ENCODE measurements at places on chromosomes 1 and 21. TPM values are rescaled to one million over a fixed set of nuclear protein-coding genes. Genes with fewer than 3 reads are reported as not detected.

Gene SGIP1
- polyA plus RNA-seq = 10.3 TPM

Gene MYOM3
- polyA plus RNA-seq = 23.3 TPM

Gene SYT11
- 21.8 TPM for polyA plus RNA-seq

DNA sequence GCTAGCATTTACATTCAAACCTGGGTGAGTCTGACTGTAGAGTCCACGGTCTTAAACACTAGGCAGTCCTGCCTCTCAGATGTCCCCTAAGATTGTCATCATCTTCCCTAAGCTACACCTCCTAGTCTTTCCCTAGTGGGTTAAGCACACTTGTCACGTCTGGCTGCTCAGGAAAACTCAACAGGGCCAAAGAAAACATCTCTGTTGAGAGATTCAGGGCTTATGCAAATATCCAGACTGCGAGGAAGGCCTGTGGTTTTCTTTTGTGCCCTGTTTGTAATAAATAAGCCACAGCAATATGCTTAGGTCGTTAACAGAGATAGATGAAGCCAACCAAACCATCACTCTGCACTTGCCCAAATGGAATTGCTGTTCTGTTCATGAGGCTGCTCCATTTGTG, 472.6 kb upstream of the DEPDC1 start:
- no peak for DNase-seq

DNA sequence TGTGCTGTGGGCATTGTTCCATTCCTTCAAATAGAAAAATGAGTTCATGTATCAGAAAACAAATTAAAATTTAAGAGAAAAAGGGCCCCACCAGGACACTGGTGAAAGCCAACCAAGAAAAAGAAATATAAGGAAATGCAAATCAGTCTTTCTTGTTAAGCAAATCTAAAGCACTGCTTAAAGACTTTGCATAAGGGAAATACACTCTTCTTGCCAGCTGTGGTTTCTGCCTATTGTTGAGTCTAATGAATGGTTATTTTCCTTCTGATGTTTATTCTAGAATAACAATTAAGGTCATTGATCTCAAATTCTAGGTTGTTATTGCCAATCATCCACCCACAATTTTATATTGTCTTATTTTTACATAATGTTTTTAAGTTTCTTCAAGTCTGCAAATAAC, 158.6 kb upstream of the SNX7 start:
- no peak for DNase-seq

DNA sequence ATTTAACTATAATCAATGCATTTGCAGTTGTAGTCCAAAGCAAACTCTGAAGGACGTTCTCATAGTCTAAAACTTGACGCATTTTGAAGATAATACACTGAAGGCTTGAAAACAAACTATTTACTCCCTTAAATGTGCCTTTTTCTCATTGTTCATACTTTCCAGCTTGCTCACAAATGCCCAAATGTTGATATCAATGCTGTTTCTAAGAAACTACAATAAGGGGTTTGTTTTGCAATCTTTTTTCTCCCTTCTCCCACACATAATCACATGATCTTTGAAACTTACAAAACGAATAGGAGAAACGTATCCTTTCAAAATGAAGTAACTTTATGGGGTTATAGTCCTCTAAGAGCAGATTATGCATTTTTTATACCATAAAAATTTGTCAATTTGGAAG, 508.7 kb downstream of the DPYD start:
- no peak for DNase-seq

GRCh38 chr1:110440877-110441276, 10.1 kb upstream of the PROK1 start:
- DNase-seq = no peak

DNA sequence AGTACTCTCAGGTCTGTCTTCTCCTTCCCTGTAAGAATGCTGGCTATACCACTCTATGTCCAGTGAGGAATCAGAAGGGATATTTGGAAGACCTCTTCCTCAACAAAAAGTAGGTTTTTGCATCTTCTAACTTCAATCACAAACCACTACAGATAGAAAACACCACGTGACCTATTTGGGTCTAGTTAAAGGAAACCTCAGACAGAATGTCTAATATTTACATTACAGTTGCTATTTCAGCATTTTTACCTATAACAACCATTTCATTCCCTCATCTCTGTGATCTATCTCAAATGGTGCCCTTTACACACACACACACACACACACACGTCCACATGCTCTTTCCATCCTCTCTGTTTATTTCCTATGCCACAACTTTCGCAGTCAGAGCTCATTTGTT, 7.9 kb upstream of the ADORA3 start:
- DNase-seq = no peak

DNA sequence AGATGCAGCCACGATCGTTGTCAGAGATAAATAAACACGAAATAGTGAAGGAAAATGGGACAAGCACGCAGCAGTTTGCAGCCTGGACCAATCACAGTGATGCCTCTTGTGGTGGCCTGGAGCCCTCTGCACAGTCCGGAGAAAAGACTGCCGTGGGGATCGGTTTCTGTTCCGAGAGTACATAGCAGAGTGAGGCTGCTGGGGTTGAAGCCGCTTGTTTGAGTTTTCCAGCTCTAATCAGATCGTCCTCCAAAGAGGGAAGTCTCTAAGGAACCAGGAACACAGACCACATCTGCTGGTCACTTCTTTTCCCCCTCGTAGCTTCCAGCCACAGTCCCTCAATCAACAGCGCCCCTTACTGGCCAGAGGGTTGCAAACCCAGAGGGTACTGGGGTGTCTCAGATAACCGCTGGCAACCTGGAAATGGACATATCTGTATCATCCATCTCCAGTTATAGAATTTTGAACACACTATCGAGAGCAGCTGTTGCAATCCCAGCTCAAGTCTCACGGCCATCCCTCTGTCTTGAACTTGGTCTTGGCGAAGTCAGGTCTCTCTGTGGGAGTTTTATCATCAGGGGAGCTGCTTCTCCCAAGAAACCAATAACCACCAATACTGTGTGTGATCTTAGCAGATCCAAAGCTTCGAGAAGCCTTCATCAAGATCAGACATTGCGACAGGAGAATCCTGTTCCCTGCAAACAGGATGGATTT, 57.4 kb downstream of the OLIG1 start:
- DNase-seq = peak; percentile 50

DNA sequence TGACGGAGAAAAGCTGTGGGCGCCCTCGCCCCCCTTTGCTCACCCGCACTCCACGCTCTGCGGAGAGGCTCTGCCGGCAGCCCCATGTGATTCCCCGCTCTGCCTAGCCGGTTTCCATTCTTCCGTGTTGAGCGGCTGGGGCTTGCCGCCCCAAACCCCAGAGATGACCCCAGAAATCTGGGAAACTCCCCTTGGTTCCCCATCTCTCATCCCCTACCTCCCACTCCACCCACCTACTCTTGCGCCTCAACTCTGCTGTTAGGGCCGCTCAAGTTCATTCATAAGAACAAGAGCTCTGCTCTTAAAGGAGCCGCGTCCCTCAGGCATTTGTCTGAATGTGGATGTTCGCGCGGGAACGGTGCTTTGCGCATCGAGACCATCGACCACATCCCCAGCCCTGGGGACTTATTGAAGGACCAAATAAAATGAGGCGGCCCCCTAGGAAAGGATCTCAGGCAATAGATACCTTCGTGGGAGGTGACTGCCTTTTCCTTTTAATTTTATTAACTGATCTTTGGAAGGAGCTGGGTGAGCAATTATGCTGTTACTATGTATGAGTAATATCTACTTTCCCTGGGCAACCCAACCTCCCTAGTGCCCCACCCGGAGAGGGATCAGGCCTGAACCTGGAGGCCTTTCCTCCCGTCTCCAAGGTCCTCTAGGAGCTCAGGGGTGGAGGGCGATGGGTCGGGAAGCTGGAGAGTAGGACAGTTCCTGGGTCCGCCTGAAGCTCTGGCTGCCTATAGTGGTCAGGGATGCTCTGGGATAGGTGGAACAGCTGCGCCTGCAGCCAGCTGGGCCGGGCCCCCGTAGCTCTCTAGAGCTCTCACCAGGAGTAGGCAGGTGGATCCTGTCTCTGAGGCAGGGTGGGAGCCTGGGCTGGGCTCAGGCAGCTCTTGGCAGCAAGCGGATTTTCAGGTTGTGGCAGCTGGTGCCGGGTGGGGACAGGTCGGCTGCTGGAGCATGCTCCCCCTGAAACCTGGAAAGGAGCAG, 898 bp downstream of the MFSD2A start:
- DNase-seq = no peak
